ENCODE measurements at places on chromosomes 2 and 18. TPM values are rescaled to one million over a fixed set of nuclear protein-coding genes. Genes with fewer than 3 reads are reported as not detected.

DNA sequence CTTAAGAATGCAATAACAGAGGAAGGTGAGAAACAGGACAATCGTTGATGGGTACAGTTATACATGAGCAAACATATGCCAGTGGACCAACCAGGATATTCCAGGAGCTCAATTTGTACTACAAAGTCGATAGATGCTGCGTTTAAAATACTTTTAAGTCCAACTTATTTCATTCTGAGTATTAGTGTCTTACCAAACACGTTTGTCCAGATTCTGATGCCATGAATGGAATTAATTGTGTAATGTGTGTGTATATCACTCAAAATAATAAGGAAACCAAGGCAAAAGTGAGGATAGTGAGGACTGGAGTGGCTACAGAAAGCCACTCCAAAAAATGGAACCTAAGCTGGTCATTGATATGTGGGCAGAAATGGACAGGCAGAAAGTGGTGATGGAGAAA is 332.6 kb downstream of the RIT2 start:
- H3K4me3 ChIP-seq, result no peak overlapping the region
- no peaks in the 10 kb centered on the region for H3K4me1 ChIP-seq
- H3K27me3 ChIP-seq, result peaks cover 9% of the 10 kb centered on the region
- H3K27ac ChIP-seq, result no peak overlapping the region
- no peaks in the 10 kb centered on the region for H3K36me3 ChIP-seq

GRCh38 chr2:197405582-197405981 is 29.2 kb downstream of the SF3B1 start:
- no peaks in the 10 kb centered on the region for H3K4me1 ChIP-seq
- no peak overlapping the region for H3K4me3 ChIP-seq
- no peaks in the 10 kb centered on the region for H3K27me3 ChIP-seq
- H3K27ac ChIP-seq, result no peak overlapping the region
- H3K36me3 ChIP-seq, result peaks cover 46% of the 10 kb centered on the region

INPP5D gene
- total RNA-seq, result 0.20 TPM

DNA sequence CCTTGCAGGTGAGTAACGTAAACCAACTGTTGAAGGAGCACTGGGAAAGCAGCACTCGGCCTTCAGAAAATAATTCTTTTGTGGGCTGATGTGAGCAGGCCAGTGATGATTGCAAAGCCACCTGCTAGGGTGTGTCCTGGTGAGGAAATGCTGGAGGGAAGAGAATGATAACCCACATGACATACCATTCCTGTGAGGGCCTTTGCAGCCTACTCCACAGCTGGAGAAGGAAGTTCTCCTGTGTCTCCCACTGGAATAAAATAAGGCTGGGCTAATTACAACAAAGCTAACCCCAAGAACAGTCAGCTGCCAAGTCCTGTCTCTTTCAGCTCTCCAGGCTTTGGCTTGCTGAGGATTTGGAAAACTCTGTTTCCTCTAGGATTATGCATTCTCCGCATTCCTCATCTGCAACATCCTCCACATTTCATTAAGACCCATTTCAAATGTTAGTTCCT is 16.7 kb upstream of the DSG1 start:
- H3K4me3 ChIP-seq, result no peak overlapping the region
- DNase-seq, result no peak
- no peak overlapping the region for H3K27ac ChIP-seq
- peaks cover 23% of the 10 kb centered on the region for H3K4me1 ChIP-seq

DNA sequence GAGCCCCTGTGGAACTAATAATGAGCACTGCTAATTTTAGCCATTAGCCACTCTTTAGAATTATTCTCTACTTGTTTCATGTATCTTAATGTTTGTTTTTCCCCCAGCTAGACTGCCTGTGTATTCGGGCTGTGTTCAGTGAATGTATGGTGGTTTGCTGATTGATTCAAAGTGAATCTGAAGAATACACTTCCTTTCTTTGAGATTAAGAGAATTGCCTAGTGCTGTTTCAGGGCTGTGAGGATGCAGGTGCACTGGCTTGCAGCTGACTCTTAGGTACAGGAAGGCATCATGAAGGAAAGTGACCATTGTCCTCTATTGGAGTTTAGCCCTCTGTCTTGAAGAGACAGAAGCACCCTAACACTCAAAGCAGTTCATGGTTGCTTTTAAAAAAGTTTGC is 138.7 kb downstream of the CERS6 start:
- peaks cover 15% of the 10 kb centered on the region for H3K4me1 ChIP-seq
- no peak overlapping the region for H3K27ac ChIP-seq
- H3K36me3 ChIP-seq, result no peaks in the 10 kb centered on the region
- no peak overlapping the region for H3K4me3 ChIP-seq

DNA sequence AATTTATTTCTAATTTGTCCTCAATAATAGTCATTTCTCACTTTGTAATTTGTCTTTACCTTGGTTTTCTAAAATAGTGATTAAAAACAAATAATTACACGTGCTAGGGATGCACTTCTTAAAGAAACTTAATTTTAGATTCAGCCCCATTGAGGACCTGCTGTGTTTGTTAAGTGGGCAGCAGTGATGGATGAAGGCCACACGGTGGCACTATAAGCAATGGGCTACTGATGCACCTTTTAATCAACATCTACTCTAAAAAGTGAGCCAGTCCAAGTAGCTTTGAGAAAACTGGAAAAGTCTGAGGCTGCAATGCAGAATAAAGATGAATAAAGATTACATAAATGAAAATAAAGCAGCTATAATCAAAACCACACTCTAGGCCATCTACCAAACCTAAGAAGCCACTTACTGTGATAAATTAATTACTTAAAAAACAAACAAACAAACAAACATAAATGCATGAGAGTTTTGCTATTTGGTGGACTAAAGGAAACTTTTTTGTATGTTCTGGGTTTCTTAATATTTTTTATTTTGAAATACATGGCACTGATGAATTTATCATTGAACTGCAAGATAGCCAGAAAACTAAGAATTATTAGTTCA is 89.3 kb downstream of the PDE11A start:
- H3K4me1 ChIP-seq, result peaks cover 19% of the 10 kb centered on the region
- no peak for DNase-seq
- H3K27me3 ChIP-seq, result peaks cover 4% of the 10 kb centered on the region
- no peaks in the 10 kb centered on the region for H3K36me3 ChIP-seq
- H3K4me3 ChIP-seq, result no peak overlapping the region

GRCh38 chr2:213669657-213670056 is 385.4 kb downstream of the SPAG16 start:
- H3K27ac ChIP-seq, result no peak overlapping the region
- H3K27me3 ChIP-seq, result no peaks in the 10 kb centered on the region
- peaks cover 7% of the 10 kb centered on the region for H3K36me3 ChIP-seq
- DNase-seq, result no peak

GRCh38 chr2:232540441-232541041 is 1.0 kb downstream of the CHRNG start:
- peak; percentile 83 for DNase-seq
- no peaks in the 10 kb centered on the region for H3K36me3 ChIP-seq
- H3K27ac ChIP-seq, result no peak overlapping the region
- no peak overlapping the region for H3K4me3 ChIP-seq

- no peak overlapping the region for H3K4me3 ChIP-seq
- peaks cover 1% of the 10 kb centered on the region for H3K27me3 ChIP-seq
- no peak for DNase-seq
Measured at GRCh38 chr2:66153941-66154340, 281.0 kb upstream of the MEIS1 start.

ABCG5 gene
- not detected for total RNA-seq

DNA sequence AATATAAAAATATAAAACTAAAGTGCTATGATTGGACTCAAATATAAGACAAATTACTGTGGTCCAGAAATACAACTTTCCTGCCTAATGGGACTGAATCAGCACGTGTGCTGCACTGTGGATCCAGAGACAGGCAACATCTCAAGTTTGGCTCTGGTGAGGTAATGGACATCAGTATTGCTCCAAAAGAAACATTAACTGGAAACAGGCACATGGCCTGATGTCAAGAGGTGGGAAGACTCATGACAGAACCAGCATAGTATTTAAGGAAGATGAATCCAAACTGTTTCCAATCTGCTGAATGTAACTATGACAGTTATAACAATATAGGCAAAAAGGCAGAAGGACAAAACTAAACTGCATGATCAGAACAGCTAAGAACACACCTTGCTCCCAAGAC is 354.6 kb downstream of the FSIP2 start:
- peaks cover 2% of the 10 kb centered on the region for H3K36me3 ChIP-seq
- no peak for DNase-seq
- H3K27me3 ChIP-seq, result no peaks in the 10 kb centered on the region
- H3K4me1 ChIP-seq, result no peaks in the 10 kb centered on the region

DNA sequence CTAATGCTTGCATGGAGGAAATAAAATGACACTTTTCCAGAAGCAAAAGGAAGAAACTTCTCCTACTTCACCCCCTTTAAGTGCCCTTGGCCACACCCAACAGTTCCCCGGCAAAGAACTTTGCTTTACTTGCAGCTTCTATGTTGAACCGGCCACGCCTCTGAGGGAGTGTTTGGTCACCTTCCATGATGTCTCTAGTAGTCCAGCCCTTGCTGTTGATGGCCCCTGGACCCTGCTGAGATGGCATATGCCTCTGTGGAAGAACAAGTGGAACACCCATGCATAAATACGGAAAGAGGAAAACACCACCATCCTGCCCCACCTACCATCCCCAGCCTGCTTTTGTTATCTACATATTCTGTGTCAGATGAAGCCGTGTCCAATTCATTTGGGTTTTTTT is 218.3 kb upstream of the POU3F3 start:
- DNase-seq, result no peak
- H3K4me1 ChIP-seq, result peaks cover 4% of the 10 kb centered on the region
- H3K36me3 ChIP-seq, result no peaks in the 10 kb centered on the region
- H3K27me3 ChIP-seq, result no peaks in the 10 kb centered on the region
- no peak overlapping the region for H3K27ac ChIP-seq

FBXO48 gene
- total RNA-seq, result 0.63 TPM

- H3K27ac ChIP-seq, result no peak overlapping the region
- H3K4me1 ChIP-seq, result peaks cover 12% of the 10 kb centered on the region
- no peak for DNase-seq
- H3K27me3 ChIP-seq, result no peaks in the 10 kb centered on the region
Measured at GRCh38 chr2:112277596-112278220, 2.3 kb downstream of the ZC3H6 start.

- peaks cover 3% of the 10 kb centered on the region for H3K36me3 ChIP-seq
- no peaks in the 10 kb centered on the region for H3K4me1 ChIP-seq
- H3K27me3 ChIP-seq, result no peaks in the 10 kb centered on the region
- no peak for DNase-seq
- no peak overlapping the region for H3K4me3 ChIP-seq
Measured at GRCh38 chr2:236823963-236824362, 254.3 kb downstream of the ACKR3 start.

NPHP1 gene
- total RNA-seq, result 3.3 TPM

- DNase-seq, result no peak
- no peaks in the 10 kb centered on the region for H3K36me3 ChIP-seq
- peaks cover 3% of the 10 kb centered on the region for H3K27me3 ChIP-seq
- H3K4me3 ChIP-seq, result no peak overlapping the region
- no peak overlapping the region for H3K27ac ChIP-seq
- H3K4me1 ChIP-seq, result no peaks in the 10 kb centered on the region
Measured at GRCh38 chr18:36532815-36533214, 235.3 kb downstream of the FHOD3 start.

DNA sequence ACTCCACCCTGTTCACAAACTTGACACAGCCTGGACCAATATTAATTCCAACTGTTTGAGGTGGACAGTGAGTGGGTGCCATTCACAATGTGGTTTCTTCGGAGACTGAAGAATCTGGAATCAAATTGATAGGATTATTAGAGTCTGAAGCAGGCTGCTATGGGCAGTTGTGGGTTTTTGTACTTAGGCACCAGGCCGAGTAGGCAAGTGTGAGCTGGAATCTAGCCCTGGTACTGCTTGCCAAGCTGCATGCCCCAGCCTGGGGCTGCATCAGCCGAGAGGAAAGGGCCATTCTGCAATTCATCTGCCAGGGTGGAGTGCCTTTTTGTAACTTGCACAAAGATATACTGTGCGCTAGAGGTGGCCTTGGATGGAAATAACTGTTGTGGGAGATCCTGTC is 654.7 kb upstream of the FANCL start:
- H3K36me3 ChIP-seq, result no peaks in the 10 kb centered on the region
- no peaks in the 10 kb centered on the region for H3K27me3 ChIP-seq
- DNase-seq, result no peak
- no peak overlapping the region for H3K4me3 ChIP-seq
- H3K27ac ChIP-seq, result no peak overlapping the region

- H3K4me1 ChIP-seq, result peaks cover 7% of the 10 kb centered on the region
- H3K36me3 ChIP-seq, result no peaks in the 10 kb centered on the region
- DNase-seq, result no peak
Measured at GRCh38 chr18:10249270-10249669, 205.2 kb upstream of the APCDD1 start.

DNA sequence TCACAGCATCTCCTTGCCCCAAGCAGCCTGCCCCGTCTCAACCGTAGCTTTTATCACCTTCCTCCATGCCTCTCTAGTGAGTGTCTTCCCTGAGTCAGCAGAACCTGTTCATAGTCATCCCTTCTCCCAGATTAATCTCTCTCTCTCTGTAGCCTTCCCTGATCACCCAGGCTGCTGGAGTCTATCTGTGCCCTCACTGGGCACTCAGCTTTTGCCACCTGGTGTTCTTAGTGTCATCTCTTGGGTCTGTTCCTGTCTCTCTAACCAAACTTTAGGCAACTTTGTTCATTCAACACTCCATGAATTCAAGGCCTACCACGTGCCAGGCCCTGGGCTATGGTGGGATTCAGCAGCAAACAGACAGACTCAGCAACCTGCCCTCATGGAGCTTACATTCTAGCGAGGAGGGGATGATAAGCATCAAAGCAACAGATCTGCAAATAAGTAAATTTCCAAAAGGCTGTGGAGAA is 159.1 kb downstream of the SMAD7 start:
- H3K36me3 ChIP-seq, result peaks cover 24% of the 10 kb centered on the region
- H3K4me1 ChIP-seq, result peaks cover 77% of the 10 kb centered on the region
- peak overlapping the region; percentile 81 for H3K27ac ChIP-seq

TMEM185B gene
- 22.0 TPM for total RNA-seq

- no peaks in the 10 kb centered on the region for H3K36me3 ChIP-seq
- H3K27me3 ChIP-seq, result peaks cover 73% of the 10 kb centered on the region
- peaks cover 19% of the 10 kb centered on the region for H3K4me1 ChIP-seq
- peak within 1 kb of the TSS; percentile 59 for H3K4me3 ChIP-seq
- no peak for DNase-seq
Measured at GRCh38 chr2:14632133-14632936, at the start of gene LRATD1. LRATD1 (plus strand) TSS chr2:14632717; CDS start chr2:14633980, 1,263 bp downstream.
